Activated CD8-positive, alpha-beta T cell treated with anti-CD3 and anti-CD28 coated beads, Interleukin-2, amount 10 ng/mL, durations not matched to agents 7 days and 5 days (primary cell): ENCODE measurements at places on chromosomes 11 and 22.
A peak's percentile ranks its signal among the peaks of the same experiment; 100 is the strongest.

DNA sequence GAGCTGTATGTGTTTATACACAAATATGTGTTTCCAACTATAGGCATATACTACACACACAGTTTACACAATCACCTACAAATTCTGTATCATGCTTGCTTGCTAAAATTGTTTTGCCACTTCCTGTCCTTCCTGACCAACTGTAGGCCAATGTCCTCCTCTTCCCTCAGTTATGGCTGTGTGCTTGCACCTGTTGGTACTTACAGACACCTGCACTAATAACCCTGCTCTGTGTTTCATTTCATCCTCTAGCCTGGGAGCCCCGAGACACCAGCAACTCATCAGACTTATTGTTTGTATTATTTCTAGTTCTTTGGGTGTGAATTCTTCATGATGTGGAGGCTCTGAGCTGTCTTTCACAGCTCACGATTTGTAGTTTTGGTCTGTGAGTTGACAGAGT, 1.8 kb upstream of the NCF4 start:
- DNase-seq, result no peak

DNA sequence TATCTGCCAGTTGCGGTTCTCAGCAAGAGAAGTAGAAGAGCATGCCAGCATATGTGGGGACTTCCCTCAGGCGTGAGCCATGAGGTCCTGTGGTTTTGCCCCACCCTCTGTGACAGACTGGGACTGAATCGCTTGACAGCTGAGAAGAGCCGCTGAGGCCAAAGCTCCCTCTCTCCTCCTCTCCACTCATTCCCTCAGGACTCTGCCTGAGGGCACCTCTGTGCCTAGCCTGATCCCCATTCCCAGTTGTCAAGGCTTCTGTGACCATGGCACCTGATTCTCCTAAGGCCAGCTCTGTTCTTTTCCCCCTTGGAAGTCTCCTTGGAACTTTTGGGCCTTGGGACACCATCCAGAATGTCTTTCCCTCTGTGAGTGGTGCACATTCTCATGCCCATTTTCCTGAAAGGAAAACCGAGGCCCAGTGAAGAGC, 27.0 kb downstream of the ART5 start:
- DNase-seq, result peak; percentile 44

GRCh38 chr11:27420722-27421572, 51.6 kb downstream of the LGR4 start:
- no peak for DNase-seq

GRCh38 chr11:36825251-36825650, 227.2 kb upstream of the RAG2 start:
- no peak for DNase-seq

DNA sequence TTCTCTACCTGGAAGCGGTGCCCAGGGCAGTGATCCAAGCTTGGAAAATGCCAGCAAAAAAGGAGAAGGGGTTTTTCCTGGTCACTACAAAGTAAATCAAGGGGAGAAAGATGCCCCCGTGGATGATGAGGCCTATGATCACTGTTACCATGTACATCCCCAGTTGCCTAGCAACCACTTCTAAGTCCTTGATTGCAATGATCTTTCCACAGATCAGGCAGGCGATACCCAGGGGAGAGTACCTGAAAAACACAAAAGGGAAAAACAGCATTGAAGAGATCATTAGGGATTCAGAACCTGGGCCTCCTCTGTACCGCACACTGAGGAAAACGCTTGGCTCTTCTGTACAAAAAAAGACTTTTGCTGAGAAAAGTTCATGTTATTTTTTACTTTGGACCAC, 127.1 kb downstream of the SLC1A2 start:
- DNase-seq, result no peak

- DNase-seq, result no peak
These were observed 38.5 kb upstream of the NAV2 start for GRCh38 chr11:19673924-19674729.

DNA sequence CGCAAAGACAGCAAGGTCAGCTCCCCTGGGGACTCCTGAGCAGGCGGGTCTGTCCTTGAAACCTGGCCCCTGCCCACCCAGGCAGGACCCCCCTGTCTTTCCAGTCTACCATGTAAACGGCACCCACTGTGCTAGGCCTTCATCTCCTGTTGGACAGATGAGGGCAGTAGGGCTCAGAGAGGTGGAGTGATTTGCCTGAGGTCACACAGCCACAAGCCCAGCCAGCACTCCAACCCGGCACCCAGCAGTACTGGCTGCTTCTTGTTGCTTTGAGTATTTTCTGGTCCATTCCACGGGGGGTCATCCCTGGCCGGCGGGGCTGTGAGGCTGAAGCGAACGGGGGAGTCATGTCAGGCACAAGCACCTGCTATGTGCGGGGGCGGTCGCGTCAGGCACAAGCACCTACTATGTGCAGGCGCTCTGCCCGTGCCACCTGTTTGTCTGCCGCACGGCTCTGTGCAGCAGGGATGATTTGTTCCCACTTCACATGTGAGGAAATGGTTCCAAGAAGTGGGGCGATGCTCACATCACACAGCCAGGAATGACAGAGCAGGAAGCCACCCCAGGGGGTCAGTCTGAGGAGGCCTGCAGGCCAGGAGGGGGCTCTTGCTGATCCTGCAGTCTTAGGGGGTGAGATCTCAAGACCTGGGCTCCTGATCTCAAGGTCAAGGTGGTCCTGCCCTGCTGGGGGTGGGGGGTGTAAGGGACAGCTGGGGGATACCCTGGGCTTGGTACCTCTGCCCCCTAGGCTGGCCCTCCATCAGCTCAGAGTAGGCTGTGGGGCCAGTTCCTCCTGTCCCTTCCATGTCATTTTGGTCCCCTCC, 110.7 kb downstream of the CACNA1I start:
- no peak for DNase-seq

DNA sequence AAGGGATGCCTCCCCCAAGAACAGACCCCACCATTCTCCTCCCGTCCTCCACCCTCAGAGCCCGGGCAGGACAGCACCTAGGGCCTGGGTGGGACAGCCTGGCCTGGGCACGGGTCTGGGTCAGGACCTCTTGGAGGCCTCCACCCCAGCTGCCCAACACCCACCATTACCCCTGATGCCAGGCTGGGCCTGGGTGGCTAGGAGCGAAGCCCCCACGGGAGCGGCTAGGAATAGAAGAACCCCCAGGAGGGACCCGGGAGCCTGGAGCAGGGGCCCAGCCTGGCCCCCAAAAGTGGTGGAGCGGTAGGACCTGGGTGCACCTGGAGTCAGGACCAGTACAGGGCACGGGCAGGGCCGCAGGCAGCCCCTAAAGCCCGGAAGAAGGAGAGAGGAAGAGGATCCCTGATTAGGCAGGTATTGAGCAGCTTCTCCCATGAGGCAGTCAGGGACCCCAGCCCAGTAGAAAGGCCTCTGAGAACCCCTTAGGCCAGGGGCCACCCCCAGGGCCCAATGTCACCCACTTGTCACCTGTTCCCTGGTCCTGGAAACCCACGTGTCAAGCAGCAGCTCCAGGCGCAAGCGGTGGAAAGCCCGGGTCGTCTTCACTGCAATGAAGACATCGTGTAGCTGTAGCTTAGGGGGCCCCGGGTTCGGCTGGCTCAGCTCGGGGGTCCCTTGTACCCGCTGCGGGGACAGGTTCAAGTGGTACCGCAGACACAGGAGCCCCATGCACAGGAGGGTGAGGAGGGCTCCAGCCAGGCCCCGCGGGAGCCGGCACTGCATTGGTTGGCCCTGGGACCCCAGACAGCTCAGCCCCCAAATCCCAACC, 575 bp downstream of the MFNG start:
- DNase-seq, result peak; percentile 36
